SHP77 (cell line): ENCODE measurements at places on chromosomes 7 and 10.

GRCh38 chr7:1552200-1552599 lies 3.8 kb downstream of the TMEM184A start:
- DNase-seq = no peak

DNA sequence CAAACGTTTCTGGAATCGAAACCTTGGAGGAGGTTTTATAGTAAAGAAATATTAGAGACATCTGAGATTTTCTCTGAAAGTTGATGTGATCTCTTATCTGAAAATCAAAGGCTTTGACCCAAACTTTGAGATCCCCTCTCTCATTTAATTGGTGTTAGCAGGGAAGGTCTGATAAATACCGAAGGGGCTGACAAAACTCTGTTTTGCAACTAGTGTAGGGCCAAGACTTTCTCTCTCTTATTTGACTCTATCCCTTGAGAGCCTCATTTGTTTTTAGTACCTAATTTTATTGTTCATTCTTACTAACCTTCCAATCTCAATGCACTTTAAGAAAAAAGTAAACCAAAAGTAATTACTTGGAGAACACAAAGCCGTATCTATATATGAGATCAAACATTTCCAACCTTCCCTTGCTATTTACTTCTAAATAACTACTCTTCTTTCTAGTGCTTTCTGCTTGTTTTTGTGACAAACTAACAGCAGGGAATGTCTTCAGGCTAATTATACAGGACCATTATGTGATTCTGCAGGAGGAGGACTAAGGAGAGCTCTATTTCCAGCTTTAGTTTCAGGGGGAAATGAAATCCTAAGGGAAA lies 33.4 kb upstream of the NPVF start:
- DNase-seq = no peak

GRCh38 chr7:29494350-29494749 lies 69.3 kb upstream of the PRR15 start:
- DNase-seq = no peak

DNA sequence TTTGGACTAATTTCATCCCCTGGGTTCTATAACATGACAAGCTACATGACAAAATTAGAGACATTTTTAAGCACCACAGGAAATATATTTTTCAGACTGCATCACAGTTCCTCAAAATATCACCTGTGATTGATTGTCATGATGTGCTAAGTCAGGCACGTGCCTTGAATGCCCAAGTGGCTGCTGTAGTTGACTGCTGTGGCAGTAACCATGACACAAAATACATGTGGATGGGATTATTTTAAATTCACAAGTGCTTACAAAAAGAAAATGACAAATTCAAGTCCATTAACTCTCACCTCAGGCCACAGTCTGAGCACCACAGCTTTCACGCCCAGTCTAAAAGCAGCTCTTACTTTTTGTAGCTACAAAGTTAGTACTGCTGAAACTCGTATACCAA lies 45.5 kb downstream of the TNPO3 start:
- no peak for DNase-seq

DNA sequence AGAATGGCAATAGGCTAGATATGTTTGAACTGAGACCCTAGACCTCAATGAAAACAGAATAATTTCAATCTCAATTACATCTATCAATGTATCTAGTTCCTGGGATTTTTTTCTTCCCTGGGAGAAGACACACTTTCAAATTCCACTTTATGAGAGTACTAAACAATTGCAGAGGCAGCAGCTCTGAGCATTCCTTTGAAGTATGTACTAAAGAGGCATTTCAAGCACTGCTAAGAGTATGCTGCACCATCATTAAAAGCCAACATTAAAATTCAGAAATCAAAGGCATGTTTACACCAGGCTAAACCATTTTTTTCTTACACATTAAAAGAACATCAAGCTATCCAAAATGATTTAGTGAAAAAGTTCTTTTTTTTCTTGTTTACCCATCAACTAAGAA lies 297.9 kb upstream of the CACNA2D1 start:
- no peak for DNase-seq
